Omental fat pad (tissue), 4 donors: ENCODE measurements at places on chromosomes 7 and 10.

DNA sequence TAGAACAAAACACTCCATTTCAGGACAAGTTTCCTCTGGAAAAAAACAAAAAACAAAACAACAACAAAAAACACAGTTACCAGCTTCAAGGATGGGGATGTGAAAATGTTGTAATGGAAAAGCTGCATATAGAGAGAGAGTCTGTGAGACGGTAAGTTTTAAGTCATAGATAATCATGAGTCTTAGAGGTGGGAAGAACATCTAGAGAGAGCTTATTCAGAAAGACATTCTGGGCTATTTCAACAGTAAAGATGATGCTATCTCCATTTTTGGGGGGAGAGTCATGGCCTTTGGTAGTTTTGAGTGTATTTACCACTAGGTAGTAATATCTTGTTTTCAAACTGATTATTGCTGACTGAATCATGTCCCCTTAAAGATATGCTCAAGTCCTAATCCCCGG is 23.3 kb upstream of the INPP5F start:
- DNase-seq, result no peak

DNA sequence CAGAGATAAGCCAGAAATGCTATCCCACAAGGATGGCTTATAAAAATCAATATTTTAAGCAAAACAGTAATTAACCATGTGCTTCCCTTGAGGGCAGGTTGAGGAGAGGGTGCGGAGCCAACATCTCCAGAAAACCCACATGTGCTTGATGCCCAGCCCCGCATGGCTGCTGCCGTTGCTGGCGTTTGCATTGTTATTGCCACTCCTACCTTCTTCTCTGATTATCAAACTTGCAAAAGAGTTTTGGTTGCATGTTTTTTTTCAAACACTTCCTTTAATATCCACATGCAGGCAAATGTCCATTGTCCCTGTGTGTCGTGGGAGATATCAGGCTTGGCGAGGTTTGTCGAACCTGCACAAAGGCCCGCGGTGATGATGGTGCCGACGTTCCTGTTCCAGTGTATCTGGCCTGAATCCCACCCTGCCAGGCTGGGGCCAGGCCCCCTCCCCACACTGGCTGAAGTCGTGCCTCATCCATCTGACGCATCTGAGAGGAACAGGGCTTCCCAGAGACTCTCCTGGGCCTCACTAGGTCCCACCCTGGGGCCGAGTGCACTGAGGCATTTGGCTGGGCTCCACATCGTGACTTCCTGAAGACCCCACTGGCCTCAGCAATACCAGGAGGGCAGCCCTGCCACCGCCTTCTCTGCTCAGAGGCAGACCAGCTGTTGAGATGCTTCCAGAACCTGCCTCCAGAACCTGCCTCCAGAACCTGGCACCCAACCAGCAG is 40.9 kb downstream of the TCERG1L start:
- DNase-seq, result no peak

DNA sequence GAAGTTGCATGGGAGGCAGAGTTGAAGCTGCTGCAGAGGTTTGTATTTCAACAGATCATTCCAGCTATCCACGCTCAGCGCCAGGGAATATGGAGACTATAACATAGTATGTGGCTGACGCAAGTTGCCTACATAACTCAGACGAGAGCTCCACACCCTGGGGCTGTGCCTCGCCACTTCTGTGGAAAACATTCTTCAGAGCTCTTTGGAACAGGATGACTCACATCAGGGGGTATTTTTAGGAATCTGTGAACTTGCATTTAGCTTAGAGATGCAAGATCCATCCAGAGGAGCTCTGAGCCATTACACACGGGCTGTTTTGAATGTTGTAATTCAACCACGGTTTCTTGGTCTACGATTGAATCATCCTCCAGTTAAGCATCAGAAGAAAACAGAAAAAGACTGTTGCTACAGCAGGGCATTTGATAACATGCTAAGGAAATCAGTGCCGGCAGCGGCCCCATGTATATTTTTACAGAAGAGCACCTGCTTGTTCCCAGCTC is 481.5 kb upstream of the AKR1E2 start:
- peak; percentile 35 for DNase-seq

GRCh38 chr7:20721086-20721810 is 65.4 kb downstream of the SP8 start:
- DNase-seq, result no peak

- no peak for DNase-seq
Observed at GRCh38 chr10:2145491-2145890, 408.2 kb upstream of the ADARB2 start.

GRCh38 chr10:14325325-14325955 is 5.3 kb downstream of the FRMD4A start:
- peak; percentile 31 for DNase-seq

- no peak for DNase-seq
Observed at GRCh38 chr10:62554632-62555199, 180.5 kb downstream of the ZNF365 start.
